ENCODE measurements at places on chromosomes 12 and 14. TPM values are rescaled to one million over a fixed set of nuclear protein-coding genes. Genes with fewer than 3 reads are reported as not detected.

Gene STRN3
- total RNA-seq, result 47.6 TPM

Gene NGDN
- total RNA-seq, result 47.6 TPM

Gene SLC38A4
- 37.3 TPM for total RNA-seq

Gene LRTM2
- not detected for total RNA-seq

Gene CCDC88C
- total RNA-seq, result 11.3 TPM

Gene IL31
- total RNA-seq, result not detected

Gene ACRBP
- total RNA-seq, result 0.20 TPM

Gene LGR5
- 7.2 TPM for total RNA-seq

Gene AICDA
- 0.12 TPM for total RNA-seq

Gene PTPRR
- 4.8 TPM for total RNA-seq

Gene RNASE7
- not detected for total RNA-seq

Gene DBX2
- not detected for total RNA-seq

Gene SRRM4
- total RNA-seq, result 0.08 TPM

Gene MLF2
- total RNA-seq, result 210 TPM

Gene SLC10A1
- total RNA-seq, result 1.7 TPM

Gene SMIM41
- not detected for total RNA-seq

Gene ACTN1
- 82.2 TPM for total RNA-seq

Gene TAS2R13
- total RNA-seq, result 3.2 TPM

Gene GPX2
- 59.8 TPM for total RNA-seq

Gene KRT74
- not detected for total RNA-seq

Gene ASB2
- 1.8 TPM for total RNA-seq

Gene PIWIL1
- not detected for total RNA-seq

Gene LRRC10
- not detected for total RNA-seq

Gene HSPB8
- total RNA-seq, result 29.7 TPM

Gene BRI3BP
- total RNA-seq, result 14.6 TPM

Gene TAS2R8
- total RNA-seq, result not detected

Gene NOVA1
- total RNA-seq, result 2.7 TPM

Gene LALBA
- not detected for total RNA-seq

Gene KRT85
- total RNA-seq, result not detected

Measured in hepatocyte (in vitro differentiated cells).